ENCODE measurements at places on chromosomes 1 and 21. TPM values are rescaled to one million over a fixed set of nuclear protein-coding genes. Genes with fewer than 3 reads are reported as not detected.

GRCh38 chr1:203990118-203990517 lies 82.8 kb upstream of the SOX13 start:
- no peak for DNase-seq

Gene RGSL1
- total RNA-seq: not detected

Gene RIPPLY3
- not detected for total RNA-seq

- DNase-seq: no peak
Observed at GRCh38 chr1:246417152-246417812, 89.8 kb downstream of the SMYD3 start.

DNA sequence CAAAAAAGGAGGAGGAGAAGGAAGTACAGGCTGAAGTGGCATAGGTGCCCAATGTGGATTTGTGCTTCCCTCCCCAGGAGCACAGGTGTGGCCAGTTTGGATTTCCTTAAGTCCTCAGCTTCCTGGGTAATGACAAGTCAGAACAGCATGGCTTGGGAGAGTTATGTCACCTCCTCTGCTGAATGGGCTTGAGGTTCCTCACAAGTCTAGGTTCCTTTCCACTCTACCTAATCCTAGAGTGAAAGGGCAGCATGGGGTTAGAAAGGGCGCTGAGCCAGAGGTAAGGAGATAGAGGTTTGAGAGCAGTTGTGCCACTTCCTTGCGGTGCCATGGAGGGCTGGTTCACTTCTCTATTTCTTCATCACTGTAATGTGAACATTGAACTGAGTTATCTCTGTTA lies 35.5 kb upstream of the IL20 start:
- no peak for DNase-seq
